ENCODE measurements at places on chromosomes 12 and 14.

DNA sequence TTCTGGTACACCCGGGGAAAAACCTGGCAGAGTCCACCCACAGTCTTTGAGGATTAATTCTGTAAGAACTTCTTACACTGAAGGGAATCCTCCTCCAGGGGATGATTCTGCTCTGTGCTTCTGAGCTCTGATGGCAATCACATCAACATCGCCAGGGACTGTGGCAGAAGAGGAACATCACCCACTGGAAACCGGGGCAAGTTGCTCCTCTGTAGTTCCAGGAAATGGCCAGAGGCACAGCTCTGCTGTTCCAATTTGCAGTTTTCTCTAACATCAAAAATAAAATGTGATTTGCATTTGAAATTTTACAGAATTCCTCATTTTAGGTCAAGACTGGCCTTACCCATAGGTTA is 207.6 kb downstream of the DAD1 start:
- no peak for DNase-seq

- no peak for DNase-seq
Measured at GRCh38 chr12:51360315-51360714, 13.8 kb upstream of the CELA1 start.

DNA sequence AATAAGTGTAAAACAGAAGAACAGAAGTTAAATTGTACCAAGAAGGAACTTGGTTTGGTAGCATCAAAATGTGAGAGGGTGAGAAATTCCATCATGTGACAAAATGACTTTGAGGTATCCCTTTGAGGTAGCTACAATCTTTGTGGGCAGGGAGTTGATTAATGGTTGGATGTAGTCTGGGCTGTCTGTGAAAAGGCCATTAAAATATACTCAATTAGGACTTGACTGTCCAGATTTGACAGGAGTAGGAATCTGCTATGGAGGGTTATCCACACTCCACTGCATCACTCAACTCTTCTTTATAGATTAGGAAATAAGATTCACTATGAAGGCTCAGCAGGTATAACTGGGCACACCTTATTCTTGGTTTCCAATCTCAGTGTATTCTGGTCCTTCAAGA is 7.4 kb upstream of the YBX3 start:
- no peak for DNase-seq

DNA sequence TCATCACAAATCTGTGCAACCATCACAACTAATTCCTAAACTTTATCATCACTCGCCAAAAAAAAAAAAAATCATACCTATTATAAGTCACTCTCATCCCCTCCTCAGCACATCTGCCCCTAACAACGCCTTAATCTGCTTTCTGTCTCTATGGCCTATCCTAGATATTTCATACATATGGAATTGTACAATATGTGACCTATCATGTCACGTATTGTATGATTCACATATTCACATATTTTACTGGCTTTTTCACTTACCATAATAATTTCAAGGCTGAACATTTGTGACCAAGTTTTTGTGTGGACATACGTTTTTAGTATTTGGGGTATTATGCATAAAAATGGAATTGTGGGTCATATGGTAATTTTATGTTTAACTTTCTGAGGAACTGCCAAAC is 400.7 kb downstream of the DAD1 start:
- DNase-seq: no peak

- no peak for DNase-seq
Measured at GRCh38 chr12:70641691-70642090, 4.5 kb upstream of the PTPRB start.

- no peak for DNase-seq
Measured at GRCh38 chr12:2646341-2646740, 148.4 kb upstream of the FKBP4 start.

DNA sequence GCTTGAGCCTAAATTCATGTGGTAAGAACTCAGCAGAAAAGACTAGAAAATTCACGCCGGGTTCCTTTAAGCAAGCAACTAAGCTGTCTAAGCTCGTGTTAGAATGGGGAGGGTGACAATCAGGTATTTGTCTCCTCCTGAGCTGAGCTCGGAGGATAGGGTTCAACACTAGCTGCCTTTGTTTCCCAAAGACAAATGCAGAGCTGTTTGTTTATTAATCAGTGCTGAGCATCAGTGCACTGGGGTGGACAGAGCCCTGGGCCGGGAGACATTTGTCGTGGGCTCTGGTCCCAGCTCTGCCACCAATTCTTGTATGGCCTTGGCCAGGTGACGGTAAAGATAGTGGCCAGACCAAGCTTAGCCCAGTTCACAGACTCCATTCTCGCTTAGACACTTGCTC is 43.7 kb downstream of the DEGS2 start:
- no peak for DNase-seq

- DNase-seq: no peak
Measured at GRCh38 chr12:32454075-32454474, 54.7 kb downstream of the FGD4 start.

DNA sequence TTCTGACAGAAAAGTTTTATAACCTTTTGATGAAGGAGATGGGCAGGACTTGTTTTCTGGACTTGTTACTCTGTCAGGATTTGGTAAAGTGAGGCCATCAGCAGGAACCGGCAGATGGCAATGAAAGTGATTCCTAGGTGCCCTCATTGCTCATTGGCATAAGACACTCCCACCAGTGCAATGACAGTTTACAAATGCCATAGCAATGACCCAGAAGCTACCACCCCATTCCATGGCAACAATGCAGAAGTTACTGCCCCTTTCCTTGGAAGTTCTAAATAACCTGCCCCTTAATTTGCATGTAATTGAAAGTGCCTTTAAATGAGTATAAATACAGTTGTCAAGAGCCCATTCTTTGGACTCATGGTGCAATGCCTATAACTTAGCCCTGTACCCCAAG is 222.6 kb downstream of the CEP128 start:
- no peak for DNase-seq

- no peak for DNase-seq
Measured at GRCh38 chr12:68482660-68483059, 128.0 kb upstream of the RAP1B start.

DNA sequence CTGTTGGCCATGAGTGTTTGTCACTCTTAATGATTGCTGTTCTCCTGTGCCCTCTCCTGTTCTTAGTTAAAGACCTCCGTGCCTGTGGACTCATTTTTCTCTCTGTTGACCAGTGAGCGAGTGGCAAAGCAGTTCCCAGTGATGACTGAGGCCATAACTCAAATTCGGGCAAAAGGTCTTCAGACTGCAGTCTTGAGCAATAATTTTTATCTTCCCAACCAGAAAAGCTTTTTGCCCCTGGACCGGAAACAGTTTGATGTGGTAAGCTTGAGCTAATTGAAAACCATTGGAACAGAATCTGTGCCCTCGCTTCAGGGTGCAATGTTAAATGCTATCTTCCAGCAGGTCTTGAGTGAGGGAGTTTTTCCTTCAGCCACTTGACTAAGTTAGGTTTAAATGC is 19.8 kb downstream of the ACAD10 start:
- no peak for DNase-seq

DNA sequence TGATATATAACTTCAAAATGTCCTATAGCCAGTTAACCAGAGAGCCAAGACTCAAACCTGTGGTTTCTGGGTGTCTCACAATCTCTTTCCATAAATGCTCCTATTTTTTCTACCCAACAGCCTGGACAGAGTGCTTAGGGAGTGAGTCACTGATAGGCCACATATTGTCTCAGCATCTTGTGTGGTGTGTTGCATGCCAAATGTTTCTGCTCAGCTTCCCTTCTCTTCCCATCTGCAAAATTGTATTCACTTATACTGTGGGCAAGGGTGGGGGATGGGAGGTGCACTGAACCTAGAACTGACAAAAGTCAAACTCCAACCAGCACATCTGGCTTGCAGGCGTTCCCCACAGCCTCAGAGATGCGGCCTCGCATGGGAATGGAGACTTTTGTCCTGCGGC is 123.3 kb downstream of the KCNA5 start:
- no peak for DNase-seq

GRCh38 chr12:50263832-50264231 is 19.5 kb downstream of the LIMA1 start:
- no peak for DNase-seq

GRCh38 chr14:96042248-96042930 is 3.2 kb downstream of the C14orf132 start:
- no peak for DNase-seq

GRCh38 chr12:13702381-13702780 is 279.0 kb downstream of the GRIN2B start:
- DNase-seq: no peak

DNA sequence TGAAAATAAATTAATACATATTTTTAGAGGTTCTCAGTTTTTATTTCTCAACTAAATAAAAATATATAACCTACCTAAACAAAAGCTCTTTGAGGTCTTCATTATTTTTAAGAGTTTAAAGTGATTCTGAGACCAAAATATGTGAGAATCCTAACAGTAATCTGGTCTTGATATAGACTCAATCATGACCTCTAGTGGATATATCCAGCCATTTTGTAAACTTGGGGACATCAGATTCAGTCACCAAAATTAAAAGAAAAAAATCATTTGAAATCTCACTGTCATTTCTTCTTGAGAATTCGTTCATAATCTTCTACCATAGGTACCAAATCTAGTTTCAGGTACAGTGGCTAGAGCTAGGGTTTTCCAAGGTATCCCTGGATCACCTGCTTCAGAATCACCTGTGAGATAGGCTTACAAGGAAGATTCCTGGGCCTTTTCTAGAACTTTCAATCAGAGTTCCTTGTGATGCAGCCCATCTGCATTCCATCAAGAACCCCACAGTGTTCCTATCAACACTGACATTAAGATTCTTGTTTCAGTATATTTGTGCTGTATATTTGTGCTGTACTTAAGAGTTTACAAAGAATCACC is 214.9 kb downstream of the ADAMTS20 start:
- DNase-seq: peak; percentile 29

DNA sequence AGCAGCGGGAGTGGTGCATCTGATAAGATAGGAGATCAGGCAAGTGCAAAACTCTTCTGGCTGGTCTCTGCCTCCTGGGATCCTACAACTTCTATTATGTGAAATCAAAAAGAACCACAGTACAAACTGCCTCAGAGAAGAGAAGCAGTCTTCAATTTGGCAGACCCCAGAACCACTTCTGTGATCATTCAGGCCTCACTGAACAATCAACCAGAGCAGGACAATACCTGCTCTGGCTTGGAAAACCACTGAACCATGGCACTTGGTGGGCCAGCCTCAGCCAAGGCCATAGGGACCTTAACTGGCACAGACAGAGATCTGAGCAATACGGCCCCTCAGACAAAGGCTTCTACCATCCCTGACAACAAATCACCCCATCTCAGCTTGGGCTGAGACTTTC is 103.0 kb downstream of the NDUFA12 start:
- no peak for DNase-seq

- DNase-seq: no peak
Measured at GRCh38 chr14:92480856-92481255, 32.7 kb upstream of the RIN3 start.

DNA sequence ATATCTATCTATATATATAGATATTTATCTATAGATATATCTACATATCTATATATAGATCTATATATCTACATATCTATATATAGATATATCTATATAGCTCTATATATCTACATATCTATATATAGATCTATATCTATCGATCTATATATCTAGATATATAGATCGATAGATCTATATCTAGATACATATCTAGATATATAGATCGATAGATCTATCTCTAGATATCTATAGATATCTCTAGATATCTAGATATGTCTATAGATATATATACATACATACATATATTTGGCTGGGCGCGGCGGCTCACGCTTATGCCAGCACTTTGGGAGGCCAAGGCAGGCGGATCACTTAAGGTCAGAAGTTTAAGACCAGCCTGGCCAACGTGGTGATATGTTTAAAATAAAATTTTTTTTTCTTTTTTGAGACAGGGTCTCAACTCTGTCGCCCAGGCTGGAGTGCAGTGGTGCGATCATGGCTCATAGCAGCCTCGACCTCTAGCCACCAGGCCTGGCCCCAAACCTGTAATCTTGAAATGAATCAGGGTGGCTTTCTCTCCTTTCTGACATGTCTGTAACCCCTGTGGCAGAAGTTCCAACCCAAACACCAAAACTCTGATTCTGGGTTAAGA is 18.1 kb downstream of the ARPC3 start:
- DNase-seq: no peak

GRCh38 chr14:75522224-75522982 is at the start of gene BATF:
Gene BATF (plus strand): TSS chr14:75522469. CDS start chr14:75522683, 214 bp downstream.
- DNase-seq: no peak

DNA sequence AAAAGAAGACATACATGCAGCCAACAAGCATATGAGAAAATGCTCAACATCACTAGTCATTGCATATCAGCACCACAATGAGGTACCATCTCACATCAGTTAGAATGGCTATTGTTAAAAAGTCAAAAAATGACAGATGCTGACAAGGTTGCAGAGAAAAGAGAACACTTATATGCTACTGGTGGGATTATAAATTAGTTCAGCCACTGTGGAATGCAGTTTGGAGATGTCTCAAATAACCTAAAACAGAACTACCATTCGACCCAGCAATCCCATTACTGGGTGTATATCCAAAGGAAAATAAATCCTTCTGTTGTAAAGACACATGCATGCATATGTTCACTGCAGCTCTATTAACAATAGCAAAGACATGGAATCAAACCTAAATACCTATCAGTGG is 238.4 kb downstream of the KCNC2 start:
- DNase-seq: no peak

DNA sequence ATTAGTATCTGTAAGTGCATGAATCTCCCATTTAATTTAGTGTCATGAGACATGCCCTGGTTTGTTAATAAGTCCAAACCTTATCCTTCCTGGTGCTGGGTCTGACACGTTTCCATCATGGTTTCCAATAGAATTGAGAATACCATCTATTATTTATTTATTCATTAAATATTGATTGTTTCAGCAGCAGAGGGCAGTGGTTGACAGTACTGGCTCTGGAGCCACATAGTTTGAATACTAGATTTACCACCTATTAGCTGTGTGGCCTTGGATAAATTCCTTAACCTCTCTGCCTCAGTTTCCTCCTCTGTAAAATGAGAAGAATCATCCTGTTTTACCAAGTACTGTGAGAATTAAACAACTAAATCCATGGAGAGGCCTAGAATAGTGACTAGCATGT is 941 bp upstream of the STAB2 start:
- no peak for DNase-seq

DNA sequence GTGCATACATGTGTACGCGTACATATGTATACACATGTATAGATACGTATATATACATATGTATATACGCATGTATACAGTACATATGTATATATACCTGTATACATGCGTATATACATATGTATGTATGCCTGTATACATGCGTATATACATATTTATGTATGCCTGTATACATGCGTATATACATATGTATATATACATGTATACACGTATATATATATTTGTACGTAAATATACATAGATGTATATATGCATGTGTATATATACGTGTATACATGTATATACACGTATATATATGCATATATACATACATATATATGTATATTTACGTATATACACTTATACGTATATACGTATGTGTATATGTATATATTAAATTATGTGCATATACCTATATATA is 93.9 kb upstream of the ABCD2 start:
- no peak for DNase-seq

GRCh38 chr12:15707516-15708199 is 81.5 kb downstream of the EPS8 start:
- no peak for DNase-seq

Data from NCI-H1105 treated with DMSO at 0.1 percent for 48 hours (cell line).